ENCODE measurements at places on chromosomes 16 and 17. TPM values are rescaled to one million over a fixed set of nuclear protein-coding genes. Genes with fewer than 3 reads are reported as not detected.

- DNase-seq: no peak
Observed at GRCh38 chr17:12568358-12569251, 97.1 kb upstream of the MYOCD start.

- no peak for DNase-seq
Observed at GRCh38 chr17:72353502-72353901, 232.7 kb downstream of the SOX9 start.

GRCh38 chr16:27410761-27411160, 8.8 kb downstream of the IL21R start:
- no peak for DNase-seq

DNA sequence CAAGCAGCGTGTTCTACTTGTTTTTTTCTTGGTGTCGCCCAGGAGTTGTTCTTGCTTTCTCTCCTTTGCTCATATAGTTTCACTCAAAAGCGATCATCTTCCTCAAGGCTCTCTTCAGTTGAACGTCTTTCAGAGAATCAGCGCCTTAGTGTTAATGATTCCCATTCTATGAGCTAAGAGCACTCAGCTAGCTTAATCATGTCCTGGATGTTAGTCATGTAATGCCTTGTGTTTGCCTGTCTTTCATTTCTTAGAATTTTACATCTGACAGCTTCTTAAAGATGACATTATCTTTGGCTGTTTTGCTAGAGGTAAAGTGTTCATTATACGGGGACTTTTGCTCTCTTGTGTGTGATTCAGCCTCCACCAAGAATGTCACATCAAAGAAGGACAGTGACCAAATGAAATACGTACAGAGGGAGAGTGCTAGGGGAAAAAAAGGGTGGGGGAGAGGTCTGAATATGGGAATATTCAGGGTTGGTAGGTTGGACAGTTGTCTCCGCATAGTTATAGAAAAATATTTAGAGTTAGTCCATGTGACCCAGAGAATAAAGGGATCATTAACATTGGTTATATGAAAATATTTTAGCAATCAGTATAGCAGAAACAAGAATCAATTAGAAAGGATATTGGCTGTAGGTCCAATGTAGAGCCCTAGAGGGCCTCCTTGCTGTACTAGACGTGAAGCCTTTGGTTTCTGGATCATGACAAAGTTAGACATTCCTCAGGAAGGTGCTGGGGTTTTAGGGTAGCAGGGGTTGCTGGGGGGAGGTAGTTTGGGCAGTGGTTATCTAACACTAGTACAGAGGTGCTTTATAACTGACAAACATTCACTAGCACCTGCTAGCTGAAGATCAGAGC, 31.9 kb upstream of the ANKFN1 start:
- no peak for DNase-seq

ORAI3 gene
- total RNA-seq: 17.5 TPM

CDH5 gene
- total RNA-seq: 43.1 TPM

Data from posterior vena cava (tissue), 2 donors.